Left lobe of liver (tissue), 2 donors: ENCODE measurements at places on chromosomes 3 and 15. TPM values are rescaled to one million over a fixed set of nuclear protein-coding genes. Genes with fewer than 3 reads are reported as not detected.

The ZNF35 gene
- 1.8 TPM for total RNA-seq

- DNase-seq = peak; percentile 72
Measured at GRCh38 chr3:184543843-184544512, 17.6 kb upstream of the EPHB3 start.

- DNase-seq = no peak
Measured at GRCh38 chr15:100869151-100869999, 10.3 kb upstream of the ALDH1A3 start.

DNA sequence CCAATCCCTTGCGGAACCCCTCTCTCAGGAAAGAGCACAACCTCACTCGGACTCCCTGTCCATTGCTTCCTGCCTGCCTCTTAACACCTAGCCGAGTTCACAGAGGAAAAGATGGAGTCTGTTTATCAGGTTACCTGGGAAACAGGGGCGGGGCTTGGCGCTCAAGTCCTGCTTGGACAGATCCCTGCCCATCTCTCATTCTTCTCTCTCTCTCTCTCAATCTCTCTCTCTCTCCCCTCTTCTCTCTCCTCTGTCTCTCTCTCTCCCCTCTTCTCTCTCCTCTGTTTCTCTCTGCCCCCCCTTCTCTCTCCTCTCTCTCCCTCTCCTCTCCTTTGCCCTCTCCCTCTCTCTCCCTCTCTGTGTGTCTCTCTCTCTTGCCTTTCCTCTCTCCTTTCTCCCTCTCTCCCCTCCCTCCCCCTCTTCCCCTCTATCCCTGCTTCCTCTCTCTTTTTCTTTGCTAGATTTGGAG lies at the start of gene EFHB:
Gene EFHB (minus strand): TSS at position 120 of the 469 bp plus-strand sequence. CDS start 199 bp downstream, outside the sequence.
- no peak for DNase-seq

The FSD2 gene
- not detected for total RNA-seq

DNA sequence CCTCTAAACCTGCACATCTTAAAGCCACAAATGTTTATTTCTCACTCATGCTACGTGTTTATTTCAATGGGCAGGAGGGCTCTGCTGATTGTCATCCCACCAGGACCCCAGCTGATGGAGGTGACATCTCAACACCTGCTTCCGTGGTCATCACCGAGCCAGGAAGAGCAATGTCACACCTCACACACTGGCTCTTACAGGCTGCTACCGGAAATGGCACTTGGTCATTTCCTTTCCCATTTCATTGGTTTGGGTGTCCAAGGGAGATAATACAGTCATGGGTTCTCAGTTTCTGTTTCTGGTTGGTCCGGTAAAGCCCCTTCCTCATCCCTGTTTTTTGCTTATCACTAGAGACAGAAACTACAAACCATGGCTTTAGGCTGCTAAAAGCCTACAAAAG lies 41.9 kb downstream of the ABHD2 start:
- no peak for DNase-seq

DNA sequence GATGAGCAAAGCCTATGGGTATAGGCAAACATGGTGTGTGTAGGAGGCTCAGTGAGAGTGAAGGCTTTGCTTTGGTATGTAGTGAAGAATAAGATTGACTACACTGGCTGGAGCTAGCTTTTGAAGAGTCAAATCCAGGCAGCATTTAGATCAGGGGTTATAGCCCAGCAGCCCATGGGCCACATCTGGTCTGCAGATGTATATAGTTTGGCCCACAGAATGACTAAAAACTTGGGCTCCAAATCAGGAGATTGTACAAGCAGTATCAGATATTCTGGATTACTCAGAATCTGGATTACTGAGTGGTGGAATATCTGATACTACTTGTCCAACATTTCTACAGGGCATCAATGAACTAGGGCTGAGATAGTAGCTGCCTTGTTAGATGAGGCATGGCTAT lies 92.9 kb upstream of the FGF7 start:
- DNase-seq = no peak

The C3orf85 gene
- 11.4 TPM for total RNA-seq

The HCLS1 gene
- 15.4 TPM for total RNA-seq

DNA sequence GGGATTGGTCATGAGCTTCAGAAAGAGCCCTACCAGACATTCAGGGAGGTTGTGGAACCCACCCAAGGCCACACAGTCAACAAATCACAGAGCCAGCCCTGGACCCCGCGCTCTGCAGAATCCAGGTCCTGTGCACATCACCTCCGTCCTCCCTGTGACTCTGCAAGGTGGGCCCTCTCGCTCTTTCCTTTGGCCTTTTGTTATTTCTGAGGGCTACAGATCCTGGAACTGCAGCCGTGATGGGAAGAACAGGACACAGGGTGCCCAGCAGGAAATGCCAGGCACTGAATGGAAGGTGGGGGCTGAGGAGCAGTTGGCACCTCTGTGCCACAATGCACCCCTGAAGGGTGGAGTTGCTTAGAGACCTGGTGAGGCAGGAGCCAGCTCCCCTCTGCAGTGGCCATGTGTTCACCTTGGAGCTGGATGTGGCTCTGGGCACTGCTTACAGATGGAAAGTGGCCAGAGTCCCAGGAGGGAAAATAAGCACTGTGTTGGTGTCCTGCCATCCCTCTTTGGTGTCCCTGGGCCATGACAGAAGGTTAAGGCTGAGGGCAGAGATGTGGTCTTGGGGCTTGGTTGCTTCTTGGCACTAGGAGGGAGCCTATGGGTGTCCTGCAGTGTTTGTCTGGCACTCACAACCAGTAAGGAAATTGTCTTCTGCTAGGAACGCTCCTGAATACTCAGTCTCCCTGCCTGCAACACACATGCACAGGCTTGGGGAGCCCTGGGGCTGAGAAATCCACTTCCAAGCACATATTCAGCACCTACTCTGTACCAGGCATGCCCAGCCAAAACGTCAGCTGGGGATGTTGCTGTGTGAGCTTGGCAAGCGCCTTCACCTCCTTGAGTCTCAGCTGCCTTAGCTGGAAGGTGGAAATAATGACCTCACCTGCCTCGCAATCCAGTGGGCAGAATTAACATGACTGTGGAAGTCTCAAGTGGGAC lies 98.0 kb upstream of the SLC6A6 start:
- no peak for DNase-seq

- DNase-seq = no peak
Measured at GRCh38 chr3:50502584-50503423, 630 bp downstream of the CACNA2D2 start.

The CCR8 gene
- total RNA-seq = not detected

The CTXND1 gene
- 4.5 TPM for total RNA-seq

The CHRNA5 gene
- 0.35 TPM for total RNA-seq

DNA sequence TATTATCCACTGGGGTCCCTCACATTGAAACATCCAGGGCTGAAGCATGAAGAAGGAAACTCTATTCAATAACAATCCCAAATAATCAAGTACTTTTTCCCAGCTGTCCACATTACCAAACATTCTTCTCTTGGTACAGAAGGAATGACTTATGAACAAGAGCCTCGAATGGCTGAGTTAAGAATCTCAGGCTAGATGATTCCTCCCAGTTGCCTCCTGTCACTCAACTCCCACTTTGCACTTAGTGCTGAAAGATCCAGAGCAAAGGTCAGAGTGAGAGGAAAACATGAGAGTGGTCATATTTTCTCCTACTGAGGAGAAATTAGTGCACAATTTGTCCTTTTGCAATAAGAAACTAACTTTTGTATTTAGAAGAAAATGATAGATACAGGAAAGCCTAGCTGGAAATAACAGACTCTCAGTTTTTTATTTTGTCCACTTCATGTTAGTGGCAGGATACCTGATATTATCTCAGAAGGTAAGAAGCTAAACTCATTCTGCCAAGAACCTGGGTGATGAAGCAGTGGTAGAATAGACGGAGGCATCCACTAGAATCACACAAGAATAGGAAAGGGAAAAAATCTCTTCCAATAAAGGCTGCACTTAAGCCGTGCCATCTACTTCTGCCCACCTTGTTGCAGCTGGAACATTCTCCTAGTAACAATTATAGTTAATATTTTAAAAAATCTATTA lies 46.2 kb downstream of the GADL1 start:
- DNase-seq = no peak

GRCh38 chr15:57251941-57252340 lies 124.4 kb upstream of the CGNL1 start:
- DNase-seq = no peak

The TFRC gene
- total RNA-seq = 20.9 TPM

The KNG1 gene
- 1,019 TPM for total RNA-seq

The SEMA3G gene
- 0.93 TPM for total RNA-seq

GRCh38 chr3:66431494-66431893 lies 69.3 kb downstream of the LRIG1 start:
- DNase-seq = no peak

The TM4SF1 gene
- total RNA-seq = 9.6 TPM

- DNase-seq = no peak
Measured at GRCh38 chr15:90599116-90599515, 69.4 kb downstream of the CRTC3 start.

The MED12L gene
- total RNA-seq = 0.15 TPM

The HHLA2 gene
- not detected for total RNA-seq

The PLA2G4E gene
- not detected for total RNA-seq

- DNase-seq = no peak
Measured at GRCh38 chr3:112321867-112322652, 10.9 kb upstream of the CD200 start.

DNA sequence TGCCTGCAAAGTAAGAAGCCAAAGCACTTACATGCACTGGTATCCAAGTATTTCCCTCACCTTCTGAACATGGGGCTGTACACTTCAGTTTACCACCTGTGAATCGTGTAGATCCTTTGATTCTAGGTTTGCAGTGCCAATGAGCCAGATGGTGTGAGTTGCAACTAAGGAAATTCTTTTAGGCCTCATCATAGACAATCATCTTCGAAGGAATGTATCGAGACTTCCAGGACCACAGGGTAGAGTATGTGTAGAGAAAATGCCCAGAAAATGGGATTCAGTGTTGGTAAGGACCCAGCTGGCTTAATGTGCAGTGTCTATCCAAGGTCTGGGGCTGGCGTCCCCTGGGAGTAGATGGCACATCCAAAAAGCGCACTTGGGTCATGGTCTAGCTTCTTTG lies 323.2 kb upstream of the TPM1 start:
- DNase-seq = no peak

DNA sequence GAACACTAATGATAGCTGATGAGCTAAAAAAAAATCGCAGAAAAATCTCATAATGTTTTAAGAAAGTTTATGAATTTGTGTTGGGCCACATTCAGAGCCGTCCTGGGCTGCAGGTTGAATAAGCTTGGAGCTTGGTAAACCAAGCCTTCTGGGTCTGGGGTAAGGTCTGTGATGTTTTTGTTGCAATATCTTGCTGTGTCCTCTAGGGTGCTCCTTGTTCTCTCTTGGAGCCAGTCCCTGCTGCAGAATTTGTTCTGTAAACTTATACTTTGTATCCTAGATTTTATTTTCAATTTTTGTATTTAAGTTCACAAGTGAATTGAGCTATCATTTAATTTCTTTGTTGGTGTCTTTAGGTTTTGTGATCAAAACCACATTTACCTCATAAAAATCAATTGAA lies 143.7 kb downstream of the NR1D2 start:
- DNase-seq = no peak

- no peak for DNase-seq
Measured at GRCh38 chr3:196643201-196643749, 3.8 kb downstream of the NRROS start.

The DCLK3 gene
- 0.05 TPM for total RNA-seq

DNA sequence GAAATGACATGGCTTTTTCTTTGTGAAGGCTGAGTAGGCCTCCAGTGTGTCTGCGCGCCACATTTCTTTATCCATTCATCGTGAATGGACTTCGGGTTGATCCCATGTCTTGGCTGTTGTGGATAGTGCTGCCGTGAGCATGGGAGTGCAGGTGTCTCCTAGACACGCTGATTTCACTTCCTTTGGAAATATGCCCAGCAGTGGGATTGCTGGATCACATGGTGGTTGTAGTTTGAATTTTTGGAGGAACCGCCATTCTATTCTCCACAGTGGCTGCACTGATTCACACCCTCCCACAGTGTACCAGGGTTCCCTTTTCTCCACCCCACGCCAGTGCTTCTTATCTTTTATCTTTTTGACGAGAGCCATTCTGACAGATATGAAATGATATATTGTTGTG lies 171.7 kb downstream of the NSMCE3 start:
- DNase-seq = no peak

- no peak for DNase-seq
Measured at GRCh38 chr15:56985856-56986255, 67.4 kb downstream of the TCF12 start.

DNA sequence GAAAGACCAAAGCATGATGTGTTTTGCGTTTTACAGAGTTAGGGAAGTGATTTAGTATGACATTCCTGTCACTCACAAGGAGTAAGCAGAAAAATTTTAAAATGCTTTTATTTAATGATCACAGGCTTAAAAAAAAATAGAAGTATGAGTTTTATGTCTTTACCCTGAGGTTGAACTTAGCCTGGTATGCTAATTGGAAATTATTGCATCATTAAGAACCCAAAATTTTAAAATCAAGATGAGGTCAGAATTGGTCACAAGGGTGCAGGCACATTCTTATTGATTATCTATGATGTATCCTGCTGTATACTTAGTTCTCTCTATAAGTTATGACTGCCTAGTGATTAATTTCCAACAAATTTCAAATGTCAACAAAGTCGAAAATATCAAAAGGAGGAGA lies 585.6 kb upstream of the ALCAM start:
- DNase-seq = no peak

The ZNF620 gene
- total RNA-seq = 1.0 TPM

The MEGF11 gene
- not detected for total RNA-seq

The PLCB2 gene
- 8.7 TPM for total RNA-seq

DNA sequence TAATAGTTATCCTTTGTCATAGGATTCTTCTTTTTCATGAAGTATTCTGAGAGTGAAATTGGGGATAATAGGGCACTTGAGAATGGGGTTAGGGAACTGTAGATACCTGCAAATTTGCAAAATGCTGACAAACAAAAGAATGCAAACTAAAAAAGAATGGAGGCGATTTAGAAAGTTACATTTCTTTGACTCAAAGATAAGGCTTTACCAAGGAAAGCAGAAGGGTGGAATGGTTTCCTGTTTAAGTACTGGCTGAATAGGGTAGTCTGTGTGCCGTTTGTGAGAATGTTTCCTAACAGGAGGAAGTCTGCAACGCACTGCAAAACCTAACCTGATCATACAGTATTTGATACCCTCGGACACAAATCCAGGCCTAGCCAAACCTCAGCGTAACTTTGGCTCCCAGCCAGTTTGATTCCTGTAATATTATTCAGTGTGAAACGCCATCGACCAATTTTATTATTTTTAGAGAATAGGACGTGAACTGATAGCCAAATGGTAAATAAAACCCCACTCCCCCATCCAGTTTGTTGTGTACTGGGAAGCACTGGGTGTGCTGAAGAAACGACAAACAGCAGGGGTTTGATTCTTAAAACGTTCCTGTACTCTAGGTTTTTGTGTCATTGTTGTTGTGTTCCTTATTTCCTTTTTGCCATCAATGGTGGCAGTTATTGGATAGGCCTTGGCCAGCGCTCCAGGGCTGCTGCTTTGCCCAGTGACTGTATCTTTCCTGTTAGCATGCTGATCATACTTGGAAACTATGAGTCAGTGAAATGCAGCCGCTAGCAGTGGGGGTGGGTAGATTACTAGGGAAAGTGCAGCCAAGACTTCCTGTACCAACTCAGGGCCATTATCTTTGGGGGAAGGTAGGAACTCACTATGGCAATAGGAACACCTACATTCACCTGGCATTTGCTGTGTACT lies 148.0 kb upstream of the TBL1XR1 start:
- peak; percentile 70 for DNase-seq

- DNase-seq = no peak
Measured at GRCh38 chr3:194886836-194887235, 201.2 kb downstream of the FAM43A start.

The GOLIM4 gene
- total RNA-seq = 39.2 TPM

The PCOLCE2 gene
- total RNA-seq = 8.2 TPM

The CCR2 gene
- total RNA-seq = 0.33 TPM
